ENCODE measurements at places on chromosomes 5 and 9.

GRCh38 chr5:11527652-11528349 lies 376.4 kb downstream of the CTNND2 start:
- DNase-seq, result no peak

- DNase-seq, result peak; percentile 41
These were observed 39.7 kb upstream of the SPRY4 start for GRCh38 chr5:142364251-142365145.

DNA sequence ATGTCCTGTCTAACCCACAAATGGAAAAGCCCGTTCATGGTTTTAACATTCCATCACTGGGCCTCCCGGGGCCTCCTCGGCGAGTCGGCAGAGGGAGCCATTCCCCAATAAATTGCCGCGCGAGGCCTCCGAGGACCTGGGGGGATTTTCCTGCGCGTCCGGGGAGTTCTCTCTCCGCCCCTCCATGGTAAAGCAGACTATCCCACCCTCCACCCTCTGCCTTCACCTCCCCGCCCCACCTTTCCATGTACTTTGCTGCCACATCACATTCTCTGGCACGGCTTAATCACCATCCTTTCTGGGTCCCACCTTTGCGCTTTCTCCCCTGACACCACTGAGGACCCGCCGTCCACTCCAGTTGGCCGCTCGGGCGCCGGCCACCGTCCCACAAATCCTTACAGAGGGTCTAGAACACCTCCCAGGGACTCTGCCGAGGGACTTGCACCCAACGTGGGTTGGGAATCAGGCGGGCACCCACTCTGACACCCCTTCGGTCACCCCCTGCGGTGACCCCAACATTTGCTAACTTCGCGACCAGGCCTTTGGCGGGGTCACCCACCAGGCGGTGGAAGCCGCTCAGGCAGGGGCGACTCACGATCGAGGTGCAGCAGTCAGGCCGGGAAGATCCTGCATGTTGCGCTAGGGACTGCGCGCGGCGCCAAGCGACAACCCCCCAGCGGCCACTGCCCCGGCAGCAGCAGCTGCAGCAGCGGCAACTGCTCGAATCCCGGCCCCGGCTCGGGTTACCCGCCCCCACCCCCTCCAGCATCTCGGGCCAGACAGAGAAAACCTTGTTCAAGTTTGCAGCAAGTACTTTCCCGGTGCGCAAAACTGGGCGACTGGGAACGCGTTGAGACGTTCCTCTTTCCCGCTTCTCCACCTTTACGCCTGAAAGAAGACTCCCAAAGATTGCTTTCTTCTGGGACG lies at the start of gene MEGF10:
Gene MEGF10 (plus strand): TSS at position 778 of the 927 bp plus-strand sequence. CDS start 40,513 bp downstream, outside the sequence.
- DNase-seq, result peak; percentile 89

GRCh38 chr5:141512390-141512910 lies 23.6 kb downstream of the PCDHGC5 start:
- peak; percentile 98 for DNase-seq

DNA sequence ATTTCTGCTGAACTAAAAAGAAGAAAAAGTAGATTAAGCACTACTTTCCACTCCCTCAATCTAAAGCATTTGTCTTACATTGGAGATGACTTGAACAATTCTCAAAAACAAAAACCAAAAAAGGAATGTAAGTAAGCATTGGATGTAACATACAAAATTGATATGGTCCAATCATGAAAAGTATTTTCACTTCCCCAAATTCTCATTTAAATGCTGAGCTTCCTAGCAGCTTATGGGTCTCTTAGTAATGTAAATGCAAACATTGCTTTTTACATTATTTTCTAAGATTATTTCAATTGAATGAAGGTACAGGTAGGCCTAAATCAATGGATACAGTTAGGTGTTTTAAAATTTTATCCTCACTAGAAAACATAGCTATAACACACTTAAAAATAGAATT lies 20.0 kb downstream of the ANKH start:
- no peak for DNase-seq

GRCh38 chr5:179196405-179197079 lies 136.4 kb downstream of the ZNF354C start:
- no peak for DNase-seq

GRCh38 chr5:178381921-178382695 lies 149.5 kb upstream of the PHYKPL start:
- DNase-seq, result no peak

DNA sequence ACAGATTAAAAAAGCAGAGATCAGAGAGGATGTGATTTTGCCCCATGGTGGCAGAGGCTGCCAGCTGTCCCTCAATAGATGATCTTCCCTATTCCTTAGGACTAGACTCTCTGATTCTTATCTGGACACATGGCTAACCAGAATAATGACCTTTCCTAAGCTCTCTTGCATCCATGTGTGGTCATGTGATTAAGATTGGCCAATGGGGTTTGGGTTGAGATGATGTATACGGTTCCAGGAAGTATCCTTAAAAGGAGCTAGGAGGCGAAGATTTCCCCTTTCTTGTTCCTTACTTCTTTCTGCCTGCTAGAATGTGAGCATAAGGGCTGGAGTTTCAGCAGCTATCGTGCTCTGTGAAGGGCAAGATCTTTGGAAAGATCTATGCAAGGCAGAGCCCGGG lies 39.8 kb downstream of the FOXI1 start:
- DNase-seq, result no peak

DNA sequence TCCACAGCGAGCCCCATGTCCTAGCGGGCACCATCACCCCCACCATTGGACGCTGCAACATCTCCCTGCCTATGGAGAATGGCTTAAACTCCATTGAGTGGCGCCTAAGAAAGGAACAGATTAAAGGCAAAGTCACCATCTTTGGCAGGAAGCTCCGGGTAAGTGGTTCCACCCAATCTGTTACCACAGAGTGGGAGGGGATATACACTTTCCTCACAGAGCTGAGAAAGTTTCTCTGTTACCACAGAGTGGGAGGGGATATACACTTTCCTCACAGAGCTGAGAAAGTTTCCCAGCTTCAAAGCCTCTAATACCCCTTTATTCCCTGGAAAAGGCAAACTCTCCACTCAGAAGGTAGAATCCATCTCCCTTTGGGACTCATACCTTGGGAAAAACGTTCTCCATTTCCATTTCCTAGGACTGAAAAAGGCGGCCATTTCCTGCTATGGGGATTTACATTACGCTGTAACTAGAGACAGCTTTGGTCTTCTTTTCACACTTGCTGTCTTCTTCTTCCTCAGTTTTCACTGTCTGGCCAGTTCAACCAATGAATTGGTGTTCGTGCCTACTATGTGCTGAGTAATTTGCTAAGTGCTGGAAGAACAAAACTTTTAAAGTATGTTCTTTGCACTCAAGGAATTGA lies 63.4 kb upstream of the WWC1 start:
- DNase-seq, result no peak

- no peak for DNase-seq
These were observed 28.8 kb downstream of the C5orf15 start for GRCh38 chr5:133939668-133940067.

DNA sequence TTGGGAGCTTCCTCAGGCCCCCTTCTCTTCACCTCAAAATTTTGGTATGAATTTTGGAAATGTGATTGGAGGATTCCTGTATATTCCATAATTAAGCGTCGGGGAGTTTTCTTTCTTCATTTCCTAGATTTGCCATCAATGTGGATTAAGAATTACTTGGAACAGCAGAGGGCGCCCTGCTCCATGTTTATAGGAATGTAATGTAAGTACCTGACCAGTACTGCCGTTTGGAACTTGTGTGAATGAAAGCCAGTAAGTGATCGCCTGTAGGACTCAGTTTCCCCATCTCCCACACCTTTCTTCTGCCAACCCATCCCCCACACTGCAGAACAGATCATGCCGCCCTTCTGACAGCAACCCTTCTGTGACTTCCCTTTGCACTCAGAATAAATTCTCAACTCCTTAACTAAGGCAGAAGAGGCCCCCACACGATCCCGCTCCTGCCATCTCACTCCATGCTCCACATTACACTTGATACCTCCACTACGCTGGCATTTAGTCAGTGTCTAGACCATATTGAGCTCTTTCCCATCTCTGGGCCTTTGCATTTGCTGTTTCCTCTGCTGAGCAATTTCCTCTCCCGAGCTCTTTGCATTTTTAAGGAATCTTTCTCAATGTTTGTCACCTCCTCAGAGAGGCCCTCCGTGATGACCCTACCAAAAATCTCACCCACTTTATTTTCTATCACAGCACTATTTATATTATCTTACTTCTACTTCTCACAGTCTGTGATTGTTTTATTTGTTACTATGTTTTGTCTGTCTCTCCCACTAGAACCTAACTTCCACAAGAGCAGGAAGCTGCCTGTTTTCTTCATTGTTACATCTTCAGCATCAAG lies 79.5 kb upstream of the HTR4 start:
- peak; percentile 89 for DNase-seq

DNA sequence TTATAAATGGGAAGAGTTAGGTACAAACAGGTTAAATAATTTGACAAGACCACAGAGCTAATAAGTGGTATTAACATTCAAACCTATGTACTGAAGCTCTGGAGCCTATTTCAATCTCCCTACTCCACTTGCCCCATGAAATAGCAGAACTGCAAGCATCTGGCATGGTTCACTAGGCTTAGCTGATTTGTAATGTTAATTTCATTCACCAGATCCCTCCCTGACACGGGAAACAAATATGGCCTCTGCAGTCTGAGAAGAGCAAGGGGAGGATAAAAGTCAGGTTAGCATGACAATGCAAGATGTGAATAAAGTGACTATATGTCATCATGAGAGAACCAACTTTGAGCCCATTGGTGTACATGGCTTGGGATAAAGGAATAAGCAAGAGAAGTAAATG lies 428.8 kb downstream of the BRINP1 start:
- peak; percentile 54 for DNase-seq

DNA sequence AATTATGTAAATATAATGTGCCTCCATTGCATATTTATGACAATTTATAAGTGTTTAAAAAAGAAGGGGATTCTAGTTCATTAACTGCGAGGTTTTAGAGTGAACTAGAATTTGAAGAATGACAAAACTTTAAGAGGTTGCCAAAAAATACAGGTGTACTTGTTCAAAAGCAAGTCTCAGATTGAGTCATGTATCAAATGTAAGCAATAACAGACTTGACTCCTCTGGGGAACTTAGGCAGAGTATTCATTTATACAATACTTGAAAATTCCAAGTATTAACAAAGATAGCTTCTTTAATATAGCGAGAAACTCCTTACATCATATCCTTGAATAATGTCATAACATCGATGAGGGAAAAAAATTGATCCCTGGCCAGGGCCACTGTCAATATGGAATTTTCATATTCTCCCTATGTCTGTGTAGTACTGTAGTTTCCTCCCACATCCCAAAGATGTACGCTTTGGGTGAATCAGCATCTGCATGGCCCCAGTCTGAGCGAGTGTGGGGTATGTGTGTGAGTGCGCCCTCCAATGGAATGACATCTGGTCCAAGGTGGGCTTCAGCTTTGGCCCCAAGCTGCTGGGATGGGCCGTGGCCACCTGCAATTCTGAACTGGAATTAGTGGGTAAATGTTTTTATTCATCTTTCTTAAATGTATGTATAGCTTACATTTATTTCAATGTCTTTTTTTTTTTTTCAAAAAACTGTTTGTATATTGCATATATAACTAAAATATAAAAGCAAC lies 70.1 kb downstream of the RIC1 start:
- no peak for DNase-seq

DNA sequence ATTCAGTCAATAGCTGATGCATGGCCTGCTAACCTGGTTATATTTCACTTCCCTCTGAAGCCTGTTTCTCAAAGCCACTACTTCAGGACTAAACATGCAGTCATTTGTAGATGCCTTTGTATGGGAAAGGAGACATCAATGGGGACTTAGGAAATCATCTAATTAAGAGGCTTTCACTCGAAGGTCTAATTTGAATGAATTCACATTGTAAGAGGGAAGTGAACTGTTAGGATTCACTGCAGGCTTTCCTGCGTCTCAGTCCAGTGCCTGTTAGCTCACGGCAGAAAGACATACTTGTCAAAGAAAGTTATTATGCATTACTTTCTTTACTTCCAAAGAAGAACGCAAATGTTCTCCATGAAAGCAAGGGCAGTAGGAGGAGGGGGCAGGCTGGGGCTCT lies 50.6 kb upstream of the CDK20 start:
- DNase-seq, result no peak

DNA sequence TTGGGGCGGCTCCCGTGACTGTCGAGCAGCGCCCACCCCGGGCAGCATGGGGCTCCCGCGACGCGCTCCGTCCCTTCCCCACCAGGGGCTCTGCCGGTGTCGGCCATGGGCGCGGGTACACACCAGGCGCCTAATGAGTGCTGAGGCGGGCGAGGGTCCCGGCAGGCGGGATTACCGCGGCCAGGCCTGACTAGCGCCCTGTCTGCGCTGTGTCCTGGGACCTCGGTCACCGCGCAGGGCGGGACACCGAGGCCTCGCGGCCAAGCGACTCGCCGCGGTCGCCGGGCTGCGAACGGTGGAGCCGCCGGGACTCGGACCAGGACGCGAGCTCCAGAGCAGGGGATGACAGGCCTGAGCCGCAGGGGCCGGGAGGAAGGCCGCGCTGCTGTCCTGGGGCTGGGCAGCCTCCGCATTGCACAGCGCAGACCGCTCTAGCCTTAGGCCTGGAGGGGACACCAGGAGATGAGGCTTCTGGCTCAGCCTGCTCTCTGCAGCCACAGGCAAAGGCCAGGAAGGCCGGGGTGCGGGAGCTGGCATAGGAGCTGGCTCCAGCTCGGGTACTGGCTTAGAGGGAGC lies 14.1 kb downstream of the LCN10 start:
- peak; percentile 70 for DNase-seq

DNA sequence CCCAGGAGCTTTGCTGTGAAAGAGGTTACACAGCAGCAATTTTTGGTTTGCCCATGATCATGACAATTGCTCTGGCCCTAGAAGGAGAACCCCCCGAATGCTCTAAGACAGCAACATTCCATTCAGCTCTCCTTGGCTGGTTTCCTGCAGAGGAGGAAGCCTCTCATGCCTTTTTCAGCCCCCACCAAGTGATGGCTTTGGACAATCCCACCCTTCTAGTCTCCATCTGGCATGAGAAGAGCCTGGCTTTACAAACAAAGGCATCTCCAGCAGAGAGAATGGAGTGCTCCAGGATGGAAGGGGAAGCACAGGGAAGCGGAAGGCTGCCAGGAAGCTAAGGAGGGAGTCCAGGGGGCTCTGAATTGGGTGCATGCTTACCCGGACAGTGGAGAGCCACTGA lies 98.4 kb downstream of the CRB2 start:
- no peak for DNase-seq

DNA sequence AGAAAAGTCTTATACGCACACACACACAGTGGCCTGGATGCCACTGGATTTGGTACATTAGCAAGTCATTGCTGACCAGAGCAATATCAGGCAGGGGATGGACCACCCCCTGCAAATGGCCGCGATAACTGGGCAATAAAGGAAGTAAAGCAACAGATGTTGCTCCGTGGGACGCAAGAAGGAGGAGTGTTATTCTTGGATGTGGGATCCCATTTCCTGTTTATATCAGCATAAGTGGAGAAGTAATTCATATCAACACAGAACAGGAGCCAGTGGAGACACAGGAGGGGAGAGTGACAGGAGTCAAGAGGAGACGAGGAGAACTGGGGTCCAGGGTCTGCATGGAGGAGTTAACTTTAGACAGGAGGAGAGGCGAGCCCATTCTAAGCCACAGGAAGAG lies 18.4 kb downstream of the RUFY1 start:
- no peak for DNase-seq

DNA sequence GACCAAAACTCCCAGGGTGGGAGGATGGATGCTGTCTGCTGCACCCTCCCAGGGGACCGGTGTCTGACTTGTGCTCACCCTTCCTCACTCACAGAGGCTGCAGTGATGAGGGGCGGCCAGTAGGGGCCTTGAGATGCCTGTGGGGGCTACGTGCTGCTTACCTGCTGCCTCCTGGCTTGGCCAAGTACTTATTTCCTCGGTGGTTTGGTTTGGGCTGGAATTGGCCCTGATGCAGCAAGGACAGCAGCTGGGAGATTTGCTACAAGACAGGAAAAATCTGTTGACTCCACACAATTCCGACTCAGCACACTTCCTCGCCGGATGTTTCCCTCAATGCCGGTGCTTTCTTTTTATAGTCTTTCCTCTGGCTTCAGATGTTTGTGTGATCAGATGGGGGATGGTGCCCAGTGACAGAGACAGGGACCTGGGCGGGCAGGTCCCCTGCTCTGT lies 6.6 kb downstream of the PCDH12 start:
- peak; percentile 86 for DNase-seq

Data from GM23338 (cell line).